ENCODE measurements at places on chromosomes 13 and 19.

DNA sequence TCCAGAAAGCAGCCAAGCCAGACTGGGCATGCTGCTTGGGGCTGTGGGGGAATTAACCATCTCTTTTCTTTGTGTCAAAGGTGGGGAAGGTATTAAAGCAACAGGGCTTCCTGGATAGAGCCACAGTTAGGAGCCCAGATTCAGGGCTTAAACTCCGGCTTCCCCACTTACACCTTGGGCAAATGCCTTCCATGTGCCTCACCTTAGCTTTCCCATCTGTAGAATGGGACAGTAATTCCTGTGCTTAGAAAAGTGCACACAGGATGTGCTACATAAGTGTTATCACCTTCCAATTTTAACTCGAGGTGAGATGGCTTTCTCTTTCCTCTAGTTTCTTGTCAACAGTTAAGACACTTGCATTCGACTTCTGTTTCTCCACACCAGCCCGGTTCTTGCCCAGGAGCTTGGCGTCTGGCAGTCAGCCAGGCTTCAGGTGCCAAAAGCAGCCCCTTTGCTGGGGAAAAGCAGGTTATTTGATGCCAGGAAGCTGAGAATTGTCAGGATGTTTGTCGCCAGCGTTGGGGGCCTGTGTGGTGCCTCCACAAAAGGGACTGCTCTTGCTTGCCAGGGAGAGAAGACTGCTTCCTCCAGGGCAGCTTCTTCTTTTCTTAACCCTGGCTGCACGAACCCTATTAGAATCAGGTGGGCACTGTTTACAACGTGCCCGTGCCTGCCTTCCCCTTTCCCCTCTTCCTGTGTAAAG lies 79.2 kb downstream of the SIPA1L3 start:
- DNase-seq, result no peak

- DNase-seq, result no peak
These were observed 49.5 kb downstream of the C13orf46 start for GRCh38 chr13:113924184-113924901.

- DNase-seq, result peak; percentile 80
These were observed at the start of gene CILP2 for GRCh38 chr19:19538061-19538784. CILP2 (plus strand) TSS chr19:19538265; CDS start chr19:19538350, 85 bp downstream.

DNA sequence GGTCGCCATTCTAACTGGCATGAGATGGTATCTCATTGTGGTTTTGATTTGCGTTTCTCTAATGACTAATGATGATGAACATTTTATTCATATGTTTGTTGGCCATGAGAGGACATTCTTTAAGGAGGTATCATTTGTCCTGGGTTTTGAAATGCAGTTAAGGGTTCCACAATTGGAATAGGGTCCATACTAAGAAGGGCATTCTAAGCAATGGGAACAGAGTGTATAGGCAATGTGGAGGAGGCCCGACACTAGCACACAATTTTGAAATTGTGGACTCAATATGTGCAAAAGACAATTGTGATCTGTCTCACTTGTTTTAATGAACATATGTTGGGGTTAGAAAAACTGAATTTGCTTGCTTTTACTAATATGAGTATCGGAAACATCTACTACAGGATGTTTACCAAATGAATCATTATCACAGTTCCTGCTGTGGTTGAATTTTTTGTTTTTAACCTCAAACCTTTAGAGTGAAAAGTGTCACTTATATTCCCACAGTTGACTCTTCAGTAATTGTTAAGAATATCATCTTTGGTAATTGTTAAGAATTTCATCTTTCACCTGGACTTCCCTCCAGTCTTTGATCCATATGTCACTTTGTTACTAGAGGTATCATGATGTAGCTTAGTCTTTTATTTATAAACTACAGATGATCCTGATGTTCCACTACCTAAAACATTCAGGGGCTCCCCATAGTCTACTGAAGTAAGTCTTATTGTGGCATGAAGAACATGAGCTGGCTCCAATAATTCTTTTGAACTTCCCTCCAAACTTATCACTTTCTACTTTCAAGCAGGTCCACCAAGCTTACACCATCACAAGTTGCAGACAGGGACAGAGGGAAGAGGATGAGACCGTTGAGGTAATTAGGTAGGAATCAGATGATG lies 109.7 kb upstream of the KLF12 start:
- no peak for DNase-seq

- no peak for DNase-seq
These were observed 21.4 kb downstream of the TFDP1 start for GRCh38 chr13:113605866-113606438.

DNA sequence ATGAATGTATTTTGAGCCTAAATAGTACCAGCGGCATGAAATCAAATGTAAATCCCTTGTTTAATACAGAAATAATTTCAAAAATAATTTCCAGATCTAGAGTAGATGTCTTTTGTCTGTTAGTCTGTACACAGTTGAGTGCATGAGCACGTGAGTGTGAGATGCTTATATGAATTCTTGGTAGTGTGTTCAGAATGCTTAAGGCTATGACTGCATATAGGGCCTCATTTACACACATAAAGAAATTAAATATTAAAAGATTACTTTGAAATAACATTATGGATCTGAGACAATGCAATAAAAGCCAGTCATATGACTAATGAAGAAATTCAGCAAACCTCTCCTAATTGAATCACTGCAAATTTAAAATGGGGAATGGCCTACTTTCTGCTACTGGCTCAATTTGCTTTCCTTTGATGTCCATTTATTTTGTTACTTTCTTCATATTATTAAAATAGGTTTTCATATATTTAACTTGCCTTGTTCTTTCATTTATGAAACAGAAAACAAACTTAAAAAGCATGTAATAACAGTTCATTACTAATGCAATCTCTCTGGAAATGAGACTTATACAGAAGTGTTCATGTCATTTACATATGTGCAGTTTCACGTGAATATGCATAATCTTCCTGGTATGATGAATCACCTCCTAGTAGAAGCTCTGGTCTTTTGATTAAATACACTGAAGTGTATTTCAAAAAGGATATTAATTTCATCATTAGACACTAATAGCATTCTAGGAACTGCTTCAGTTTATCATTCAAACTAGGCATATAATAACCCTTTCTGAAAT lies 4.5 kb downstream of the AMER2 start:
- no peak for DNase-seq

- no peak for DNase-seq
These were observed 42.8 kb downstream of the RNF6 start for GRCh38 chr13:26179344-26179743.

- no peak for DNase-seq
These were observed 286.1 kb downstream of the SPRY2 start for GRCh38 chr13:80054806-80055205.

GRCh38 chr19:46859637-46860124 lies 1.1 kb upstream of the ARHGAP35 start:
- DNase-seq, result peak; percentile 86

- no peak for DNase-seq
These were observed 5.1 kb downstream of the COL4A1 start for GRCh38 chr13:110301606-110302553.

GRCh38 chr13:113548171-113548641 lies 36.3 kb upstream of the TFDP1 start:
- DNase-seq, result no peak

GRCh38 chr19:17829855-17830566 lies 8.7 kb upstream of the INSL3 start:
- peak; percentile 84 for DNase-seq
